ENCODE measurements at places on chromosomes 11 and 22.

- no peak for DNase-seq
These were observed 13.4 kb upstream of the ST14 start for GRCh38 chr11:130145975-130146776.

DNA sequence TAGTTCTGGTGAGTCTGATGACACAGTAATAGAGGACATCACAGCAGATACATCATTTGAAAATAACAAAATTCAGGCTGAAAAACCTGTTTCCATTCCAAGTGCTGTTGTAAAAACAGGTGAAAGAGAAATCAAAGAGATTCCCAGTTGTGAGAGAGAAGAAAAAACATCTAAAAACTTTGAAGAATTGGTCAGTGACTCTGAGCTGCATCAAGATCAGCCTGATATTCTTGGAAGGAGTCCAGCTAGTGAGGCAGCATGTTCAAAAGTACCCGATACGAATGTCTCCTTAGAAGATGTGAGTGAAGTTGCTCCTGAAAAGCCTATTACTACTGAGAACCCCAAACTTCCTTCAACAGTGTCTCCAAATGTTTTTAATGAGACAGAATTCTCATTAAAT is 38.7 kb downstream of the RTN3 start:
- peak; percentile 72 for DNase-seq

DNA sequence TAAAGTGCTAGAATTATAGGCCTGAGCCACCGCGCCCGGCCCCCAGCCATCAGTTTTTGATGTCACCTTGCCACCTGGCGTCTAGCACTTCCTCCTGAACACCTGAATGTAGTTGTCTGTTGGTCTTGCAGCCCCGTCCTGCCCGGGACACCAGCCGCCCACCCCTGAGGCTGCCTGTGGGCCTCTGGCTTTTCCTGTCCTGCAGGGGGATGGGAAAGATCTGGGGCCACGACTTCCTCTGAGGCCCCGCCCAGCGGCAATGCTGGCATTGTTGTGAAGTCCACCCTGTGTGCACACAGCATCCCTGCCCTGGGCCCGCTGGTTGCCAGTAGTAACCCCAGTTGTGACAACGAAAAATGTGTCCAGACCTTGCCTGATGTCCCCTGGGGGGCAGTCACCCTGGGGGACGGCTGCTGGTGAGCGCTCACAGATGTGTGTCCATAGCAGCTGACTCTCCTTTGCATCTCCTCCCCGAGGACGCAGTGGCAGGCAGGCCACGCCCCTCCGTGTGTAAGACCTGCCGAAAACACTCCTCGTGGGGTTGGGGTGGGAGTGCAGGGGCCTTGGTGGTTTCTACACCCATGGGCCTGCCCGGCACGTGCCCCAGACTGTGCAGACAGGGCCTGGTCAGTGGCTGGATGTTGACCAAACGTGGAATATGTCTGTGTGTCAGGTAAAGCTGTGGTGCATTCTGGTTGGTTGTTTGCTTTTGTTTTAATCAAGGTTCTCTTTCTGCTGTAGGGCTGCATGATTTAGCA is 6.8 kb downstream of the SELENOO start:
- no peak for DNase-seq

- no peak for DNase-seq
These were observed 23.0 kb downstream of the C22orf23 start for GRCh38 chr22:37930270-37930951.

DNA sequence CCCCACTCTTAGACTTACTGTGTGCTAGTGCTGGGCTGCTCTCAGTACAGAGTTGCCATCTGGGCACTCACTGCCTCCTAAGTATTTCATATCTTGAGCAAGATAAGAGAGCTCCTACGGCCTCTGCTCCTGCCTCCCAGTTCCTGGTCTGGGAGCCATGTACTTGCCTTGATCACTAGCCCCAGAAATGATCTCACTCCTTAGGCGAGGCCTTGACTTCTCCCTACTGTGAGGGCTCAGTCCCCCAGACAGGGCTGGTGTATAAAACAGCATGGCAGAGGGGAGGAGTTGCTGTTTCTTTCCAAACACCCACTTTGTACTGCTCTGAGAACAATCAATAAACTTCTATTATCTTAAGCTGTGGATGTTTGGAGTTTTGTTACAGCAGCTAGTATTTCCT is 47.4 kb upstream of the TP53I11 start:
- no peak for DNase-seq

GRCh38 chr11:128618603-128619002 is 31.2 kb upstream of the ETS1 start:
- no peak for DNase-seq

- DNase-seq = no peak
These were observed 78.0 kb downstream of the MYEOV start for GRCh38 chr11:69371731-69372588.

DNA sequence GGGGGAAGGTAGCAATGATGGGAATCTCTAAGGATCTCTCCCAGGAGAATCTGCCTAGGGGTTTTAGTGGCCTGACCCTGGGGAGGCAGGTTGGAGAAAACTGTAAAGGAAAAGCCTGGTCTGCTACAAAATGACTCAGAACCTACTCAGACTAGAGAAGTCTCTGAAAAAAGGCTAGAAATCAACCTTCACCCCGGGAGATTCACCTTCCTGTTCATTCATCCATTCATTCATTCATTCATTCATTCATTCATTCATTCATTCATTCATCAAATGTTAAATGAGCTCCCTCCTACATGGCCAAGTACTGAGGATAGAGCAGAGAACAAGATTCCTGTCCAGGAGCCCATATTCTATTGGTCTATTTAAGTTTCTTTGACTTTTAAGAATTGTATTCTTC is 8.9 kb upstream of the ANKK1 start:
- DNase-seq = no peak

- DNase-seq = no peak
These were observed 495 bp downstream of the HYOU1 start for GRCh38 chr11:119056421-119056999.

- DNase-seq = no peak
These were observed 1269.3 kb upstream of the CNTN5 start for GRCh38 chr11:97751405-97751804.

- no peak for DNase-seq
These were observed 21.9 kb upstream of the TMPRSS4 start for GRCh38 chr11:118054712-118055640.

- no peak for DNase-seq
These were observed 884 bp downstream of the IL10RA start for GRCh38 chr11:117986981-117987574.

DNA sequence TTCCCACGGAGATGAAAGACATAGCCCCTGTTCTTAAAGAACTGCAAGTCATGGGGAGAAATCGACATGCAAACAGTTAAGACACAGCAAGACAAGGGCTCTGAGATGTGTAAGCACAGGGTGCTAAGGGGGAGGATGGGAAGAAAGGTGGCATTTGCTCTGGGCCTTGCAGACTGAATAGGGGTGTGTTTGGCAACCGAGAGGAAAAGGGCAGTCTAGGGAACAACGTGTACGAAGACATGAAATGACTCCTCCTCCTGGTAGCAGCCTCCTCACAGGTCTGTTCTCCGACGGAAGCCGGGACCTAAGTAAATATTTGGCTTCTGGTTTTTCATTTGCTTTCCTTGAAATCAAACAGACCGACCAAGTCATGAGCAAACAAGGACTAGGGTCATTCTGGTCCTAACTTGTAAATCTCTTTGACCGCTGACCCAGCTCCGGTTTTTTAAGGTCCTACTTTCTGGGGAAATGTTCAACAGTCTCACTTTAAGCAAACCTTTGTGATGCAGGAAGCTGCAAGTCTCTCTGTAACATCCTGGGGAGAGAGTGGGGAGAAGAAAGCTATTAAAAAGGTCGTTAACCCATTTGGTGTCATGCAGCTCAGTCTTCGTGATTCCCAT is 19.7 kb downstream of the NNMT start:
- no peak for DNase-seq

- DNase-seq = no peak
These were observed 1.3 kb downstream of the SLC39A13 start for GRCh38 chr11:47409440-47410369.

GRCh38 chr11:109527496-109527895 is 105.5 kb downstream of the C11orf87 start:
- DNase-seq = no peak

GRCh38 chr22:31544481-31545480 is 48.4 kb downstream of the SFI1 start:
- DNase-seq = no peak

- no peak for DNase-seq
These were observed 155.2 kb downstream of the TRIM29 start for GRCh38 chr11:119982517-119983239.

DNA sequence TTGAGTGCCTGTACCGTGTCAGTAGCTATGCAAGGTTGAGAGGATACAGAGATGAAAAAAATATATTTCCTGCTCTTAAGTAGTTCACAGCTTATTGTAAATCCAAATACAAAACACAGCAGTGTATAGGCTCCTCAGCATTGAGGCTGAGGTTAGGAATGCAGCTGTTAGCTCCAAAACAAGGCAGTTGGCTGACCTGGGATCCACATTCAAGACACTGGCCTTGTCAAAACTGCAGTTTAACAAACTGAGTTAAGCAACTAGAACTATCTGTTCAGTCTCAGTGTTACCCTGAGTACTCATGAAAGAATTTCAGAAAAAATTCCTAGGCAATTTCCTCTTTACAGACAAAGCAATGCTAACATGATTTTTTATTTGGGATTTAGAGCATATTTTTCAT is 42.8 kb downstream of the REXO2 start:
- no peak for DNase-seq

GRCh38 chr11:114479331-114479730 is 40.1 kb downstream of the REXO2 start:
- no peak for DNase-seq

DNA sequence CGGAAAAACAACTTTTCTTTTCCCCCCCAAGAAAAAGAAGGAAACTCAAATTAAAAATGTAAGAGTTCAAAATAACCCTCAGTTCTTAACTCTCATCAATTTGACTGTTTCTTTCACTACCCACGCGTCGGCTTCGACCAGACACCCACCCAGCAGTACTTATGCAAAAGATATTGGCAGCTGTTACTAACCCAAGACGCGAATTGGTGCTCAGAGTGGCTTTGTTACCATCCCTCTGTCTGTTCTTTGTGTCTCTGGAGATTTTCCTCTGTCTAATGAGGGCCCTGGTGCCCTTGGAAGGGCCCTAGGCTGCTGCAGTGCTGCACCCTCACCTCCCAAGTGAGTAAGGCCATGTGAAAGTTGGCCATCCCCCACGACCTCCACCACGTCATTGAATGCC is 180.5 kb upstream of the NECTIN1 start:
- DNase-seq = no peak

DNA sequence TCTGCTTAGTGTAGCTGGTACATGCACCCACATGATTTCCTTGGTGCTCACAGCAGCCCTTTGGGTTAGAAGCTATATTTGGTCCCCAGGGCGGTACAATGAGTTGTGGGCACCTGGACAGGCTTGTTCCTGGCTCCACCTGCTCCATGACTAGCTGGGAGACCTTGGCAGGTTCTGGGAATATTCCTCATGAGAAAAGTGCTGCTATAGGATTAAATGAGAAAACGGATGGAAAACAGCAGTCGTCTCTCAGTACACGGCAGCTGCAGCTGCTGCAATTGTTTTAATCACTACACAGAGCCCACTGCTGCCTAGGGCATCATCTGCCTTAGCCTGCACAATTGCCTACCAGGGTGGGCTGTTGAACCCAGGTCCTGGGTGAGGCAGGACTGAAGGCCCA is 424.5 kb upstream of the B3GAT1 start:
- DNase-seq = no peak

DNA sequence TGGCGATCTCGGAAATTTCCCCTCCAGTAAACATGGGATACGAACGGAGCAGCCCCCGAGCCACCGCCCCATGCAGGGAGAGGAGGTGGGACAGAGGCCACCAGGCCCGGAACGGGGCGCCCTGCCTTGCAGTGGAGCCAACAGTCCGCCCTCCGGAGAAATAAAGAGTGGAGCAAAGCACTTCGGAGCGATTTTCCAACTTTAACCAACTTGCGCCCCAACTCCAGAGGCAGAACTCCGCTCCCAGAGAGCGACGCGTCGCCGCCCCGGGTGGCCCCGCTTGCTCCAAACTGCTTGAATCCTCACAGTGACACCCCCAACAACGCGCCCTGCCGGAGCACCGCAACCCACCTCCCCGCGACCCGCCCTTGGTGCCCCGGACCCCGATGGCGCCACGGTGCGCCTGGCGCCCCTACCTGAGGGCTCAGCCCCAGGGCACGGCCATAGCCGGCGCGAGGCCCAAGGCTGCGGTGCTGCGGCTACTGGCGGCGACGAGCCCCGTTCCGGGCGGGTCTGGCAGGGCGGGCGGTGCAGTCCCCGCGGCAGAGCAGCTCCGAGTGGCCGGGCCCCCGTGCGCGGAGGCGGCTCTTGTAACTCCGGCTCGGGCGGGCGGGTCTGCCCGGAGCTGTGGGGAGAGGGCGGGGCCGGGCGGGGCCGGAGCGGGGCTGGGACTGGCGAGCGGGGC is at the start of gene AHNAK:
AHNAK (minus strand) TSS at position 563 of the 685 bp plus-strand sequence. CDS start 10,708 bp downstream, outside the sequence.
- no peak for DNase-seq

DNA sequence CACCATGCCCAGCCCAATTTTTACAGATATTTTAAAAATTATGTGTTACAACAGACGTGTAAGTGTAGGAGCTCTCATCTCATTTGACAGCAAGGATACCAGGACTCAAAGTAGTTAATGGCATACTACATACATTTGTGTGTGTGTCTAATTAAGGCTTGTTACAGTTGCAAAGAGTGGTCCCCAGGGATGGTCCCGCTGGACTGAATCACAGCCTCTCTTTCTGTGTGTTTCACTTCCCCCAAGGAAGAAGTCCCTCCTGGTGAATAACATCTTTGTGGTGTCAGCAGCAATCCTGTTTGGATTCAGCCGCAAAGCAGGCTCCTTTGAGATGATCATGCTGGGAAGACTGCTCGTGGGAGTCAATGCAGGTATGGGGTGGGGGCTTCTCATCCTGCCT is 17.2 kb downstream of the SLC2A11 start:
- DNase-seq = no peak

DNA sequence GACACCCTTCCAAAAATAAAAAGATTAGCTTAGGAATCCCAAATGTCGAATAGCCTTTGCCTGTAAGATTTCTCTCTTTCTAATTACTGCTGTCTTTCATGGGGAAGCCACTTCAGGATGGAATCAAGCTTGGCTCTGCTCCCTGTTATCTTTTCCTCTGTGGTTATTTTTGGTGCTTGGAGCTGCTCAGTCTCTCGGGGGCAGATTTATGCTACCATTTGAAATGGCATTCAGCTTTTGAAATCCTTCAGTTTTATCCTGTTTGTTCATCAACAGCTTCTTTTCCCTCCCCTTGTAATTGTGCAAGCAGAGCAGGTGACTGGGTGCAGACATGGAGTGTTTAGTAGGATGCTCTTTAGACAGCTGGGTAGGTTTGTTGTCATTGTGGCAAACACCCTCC is 111.0 kb downstream of the DBX1 start:
- DNase-seq = no peak

GRCh38 chr22:45322873-45323525 is 13.3 kb downstream of the FAM118A start:
- DNase-seq = no peak

- peak; percentile 59 for DNase-seq
These were observed 571.7 kb downstream of the METTL15 start for GRCh38 chr11:28679795-28680468.

GRCh38 chr22:50674606-50675552 is 2.3 kb downstream of the SHANK3 start:
- no peak for DNase-seq

DNA sequence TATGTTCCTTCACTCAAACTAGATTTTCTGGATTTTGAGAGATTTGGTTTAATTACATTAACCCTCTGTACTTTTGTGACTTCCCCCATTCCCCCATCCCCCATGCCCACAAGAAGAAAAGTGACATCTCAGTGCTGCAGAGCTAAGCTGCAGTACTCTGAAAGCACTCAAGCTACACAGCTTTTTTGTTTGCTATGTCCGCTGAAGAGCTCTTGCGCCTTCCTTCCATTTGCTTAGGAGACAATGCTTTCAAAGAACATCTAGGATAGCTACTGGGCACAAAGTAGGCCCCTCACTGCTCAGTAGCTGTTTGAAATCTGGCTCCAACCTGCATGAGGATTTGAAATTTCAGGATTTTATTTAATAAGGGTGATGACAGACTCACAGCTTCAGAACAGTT is 69.7 kb downstream of the SLC17A6 start:
- no peak for DNase-seq
